ENCODE measurements at places on chromosomes 12 and 14. TPM values are rescaled to one million over a fixed set of nuclear protein-coding genes. Genes with fewer than 3 reads are reported as not detected.

DNA sequence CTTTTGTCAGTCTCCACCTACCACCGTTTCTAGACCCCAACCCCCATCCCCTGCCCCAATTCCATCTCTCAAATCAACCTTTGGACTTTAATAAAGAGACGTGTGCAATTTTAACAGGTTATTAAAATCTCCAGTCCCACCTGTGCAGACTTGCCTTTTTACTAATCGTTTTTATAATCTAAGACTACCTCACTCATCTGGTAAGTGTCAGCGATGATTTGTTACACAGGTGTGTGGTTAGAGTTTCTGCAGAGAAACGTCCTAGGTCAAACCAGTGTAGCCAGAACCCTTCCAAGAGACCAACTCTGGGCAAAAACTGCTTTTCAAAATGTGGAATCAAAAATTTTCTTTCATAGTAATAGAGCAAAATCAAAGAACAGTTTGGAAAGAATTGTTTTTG is 60.4 kb upstream of the PELI2 start:
- DNase-seq = no peak

TMEM30B gene
- 2.1 TPM for total RNA-seq

- no peak for DNase-seq
Measured at GRCh38 chr12:71164568-71165197, 6.9 kb upstream of the TSPAN8 start.

DNA sequence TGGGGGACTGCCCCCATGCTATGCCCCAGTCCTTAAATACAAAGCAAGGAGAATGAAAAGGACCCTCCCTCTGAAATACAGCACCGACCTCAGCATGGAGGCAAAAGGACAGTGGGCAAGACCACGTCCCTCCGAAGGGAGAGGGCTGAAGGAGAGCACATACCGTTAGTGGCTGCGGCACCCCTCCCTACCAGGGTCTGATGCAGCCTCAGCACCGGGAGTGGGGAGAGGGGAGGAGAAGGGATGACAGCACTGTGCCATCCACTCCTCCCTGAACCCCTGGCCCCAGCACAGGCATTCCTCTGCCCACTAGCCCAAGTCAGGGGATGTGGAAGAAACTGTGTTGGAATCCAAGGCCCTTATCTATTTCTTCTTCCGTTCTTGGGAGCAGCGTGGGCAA is 3.6 kb upstream of the ACRBP start:
- DNase-seq = no peak

TROAP gene
- 134 TPM for total RNA-seq

DNA sequence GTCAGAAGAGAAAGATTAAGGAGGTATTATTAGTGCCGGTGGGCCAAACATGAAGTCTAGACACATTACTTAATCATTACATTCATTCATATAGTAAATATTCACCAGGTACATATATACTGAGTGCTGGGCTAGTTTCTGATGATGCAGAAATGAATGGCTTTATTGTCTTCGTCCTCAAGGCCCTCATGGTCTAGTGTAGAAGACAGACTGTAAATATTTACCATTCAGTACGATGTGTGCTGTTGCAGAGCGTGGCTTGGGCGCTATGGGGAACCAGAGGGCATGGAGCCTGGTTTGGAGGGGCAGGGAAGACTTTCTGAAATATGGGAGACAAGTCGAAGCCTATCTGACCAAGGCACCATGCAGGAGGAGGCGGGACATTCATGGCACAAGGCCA is 37.0 kb upstream of the TCL1B start:
- DNase-seq = no peak

SMCO2 gene
- not detected for total RNA-seq

DNA sequence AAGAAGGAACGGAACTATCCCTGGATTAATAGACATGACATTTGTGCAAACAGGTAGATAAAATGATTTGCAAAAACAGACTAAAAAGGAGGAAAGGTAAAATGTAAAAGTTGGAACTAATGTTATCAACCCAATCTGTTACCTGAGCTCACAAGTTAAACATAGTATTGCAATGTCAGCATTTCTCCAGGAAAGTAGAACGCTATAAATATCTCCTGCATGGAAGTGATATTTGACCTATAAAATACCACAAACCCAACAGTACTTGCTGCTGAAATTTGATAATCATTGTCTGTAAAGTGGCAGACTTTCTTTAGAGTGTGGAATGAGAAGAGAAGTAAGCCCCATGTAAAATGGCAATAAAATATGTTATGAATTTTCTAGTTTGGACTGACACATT is 1435.7 kb downstream of the LRFN5 start:
- DNase-seq = no peak

GRCh38 chr14:39877577-39878190 is 445.5 kb upstream of the FBXO33 start:
- DNase-seq = no peak

MYO1H gene
- total RNA-seq = not detected

DNA sequence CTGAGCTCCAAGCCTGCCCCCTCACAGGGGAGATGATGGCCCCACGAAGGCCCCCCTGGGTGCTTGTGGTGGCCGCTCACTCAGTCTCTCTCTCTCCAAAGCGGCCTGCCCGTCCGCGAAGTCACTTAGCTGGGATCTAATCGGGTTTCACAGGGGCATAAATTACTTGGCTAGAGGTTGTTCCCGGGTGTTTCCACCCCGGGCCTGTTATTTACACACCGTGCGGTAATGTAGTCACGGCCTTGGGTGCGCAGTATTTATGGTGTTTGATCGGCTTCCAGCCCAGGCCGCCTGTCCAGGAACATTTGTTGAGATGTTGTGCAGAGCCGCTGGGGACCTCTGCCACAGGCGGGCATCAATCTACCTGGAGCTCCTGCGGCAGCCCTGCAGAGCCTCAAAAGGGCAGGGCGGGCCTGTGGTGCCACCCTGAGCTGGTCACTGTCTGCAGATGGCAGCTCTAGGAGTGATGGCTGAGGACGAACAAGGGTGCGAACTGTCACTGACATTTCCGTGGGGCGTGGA is 91.2 kb downstream of the KIF26A start:
- no peak for DNase-seq

LUM gene
- total RNA-seq = not detected

FOXG1 gene
- not detected for total RNA-seq

DNA sequence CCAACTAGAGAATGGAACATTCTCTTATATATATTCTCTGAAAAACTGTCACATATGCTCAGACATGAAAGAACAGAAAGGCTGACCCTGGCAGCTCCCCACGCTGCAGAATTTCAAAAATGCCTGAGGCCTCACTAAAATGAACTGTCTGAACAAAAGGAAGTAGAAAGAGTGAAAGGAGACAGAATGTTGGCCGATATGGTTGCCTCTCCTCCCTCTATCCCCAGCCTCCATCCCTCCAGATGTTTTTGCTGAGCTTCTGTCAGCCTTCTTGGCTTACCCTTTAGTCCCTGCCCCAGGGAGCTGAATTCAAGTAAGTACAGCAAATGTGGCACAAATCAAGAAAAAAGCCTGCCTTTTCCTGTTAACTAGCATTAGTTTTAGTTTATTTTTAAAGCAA is 6.9 kb downstream of the SMCO2 start:
- no peak for DNase-seq

DNA sequence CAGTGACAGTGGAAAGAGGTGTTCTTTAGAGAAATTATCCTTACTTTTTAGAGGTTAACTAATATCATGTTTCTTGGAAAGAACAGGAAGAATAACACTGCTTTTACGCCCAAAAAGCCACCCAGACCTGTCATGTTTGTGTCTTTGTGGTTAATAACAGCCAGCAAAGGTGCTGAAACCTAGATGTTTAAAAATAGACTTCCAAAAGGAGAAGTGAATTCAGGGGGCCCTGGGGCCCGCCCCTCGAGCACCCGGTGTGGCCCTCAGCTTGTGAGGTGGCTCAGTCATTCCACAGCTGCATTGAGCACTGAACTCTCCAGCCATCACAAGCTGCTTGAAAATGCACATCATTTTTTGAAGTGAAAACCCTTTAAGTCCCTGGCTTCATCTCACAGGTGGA is 20.8 kb upstream of the AMN start:
- DNase-seq = no peak

GRCh38 chr12:113099764-113100163 is 35.8 kb downstream of the RASAL1 start:
- no peak for DNase-seq

ATN1 gene
- 29.9 TPM for total RNA-seq

GRCh38 chr14:59633486-59633885 is 56.9 kb upstream of the CCDC175 start:
- DNase-seq = no peak

DNA sequence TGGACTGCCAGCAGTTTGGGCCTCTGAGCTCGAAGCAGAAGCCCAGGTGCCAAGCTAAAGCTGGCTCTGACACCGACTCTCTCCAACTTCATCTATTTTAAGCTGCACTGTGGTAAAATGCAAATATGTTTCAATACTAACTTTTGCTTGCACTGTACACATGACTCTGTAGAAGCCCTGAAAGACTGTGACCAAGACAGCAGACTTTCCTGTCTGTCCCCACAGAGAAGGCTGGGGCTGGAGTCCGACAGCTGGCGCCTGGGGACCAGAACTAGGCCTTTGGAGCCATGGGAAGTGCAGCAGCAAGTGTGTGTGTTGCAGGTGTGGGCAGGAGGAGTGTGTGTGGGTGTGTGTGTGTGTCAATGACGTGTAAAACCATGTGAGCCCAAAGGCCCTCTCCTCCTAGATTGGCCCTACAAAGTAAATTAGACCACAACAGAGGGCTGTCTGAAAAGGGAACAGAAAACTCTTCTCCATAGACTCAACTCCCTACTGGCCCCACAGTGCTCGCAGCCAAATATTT is 16.4 kb upstream of the RAB35 start:
- no peak for DNase-seq

ALDH1L2 gene
- total RNA-seq = 5.7 TPM
